IMR-90 (cell line): ENCODE measurements at places on chromosomes 11 and 22. TPM values are rescaled to one million over a fixed set of nuclear protein-coding genes. Genes with fewer than 3 reads are reported as not detected.

DNA sequence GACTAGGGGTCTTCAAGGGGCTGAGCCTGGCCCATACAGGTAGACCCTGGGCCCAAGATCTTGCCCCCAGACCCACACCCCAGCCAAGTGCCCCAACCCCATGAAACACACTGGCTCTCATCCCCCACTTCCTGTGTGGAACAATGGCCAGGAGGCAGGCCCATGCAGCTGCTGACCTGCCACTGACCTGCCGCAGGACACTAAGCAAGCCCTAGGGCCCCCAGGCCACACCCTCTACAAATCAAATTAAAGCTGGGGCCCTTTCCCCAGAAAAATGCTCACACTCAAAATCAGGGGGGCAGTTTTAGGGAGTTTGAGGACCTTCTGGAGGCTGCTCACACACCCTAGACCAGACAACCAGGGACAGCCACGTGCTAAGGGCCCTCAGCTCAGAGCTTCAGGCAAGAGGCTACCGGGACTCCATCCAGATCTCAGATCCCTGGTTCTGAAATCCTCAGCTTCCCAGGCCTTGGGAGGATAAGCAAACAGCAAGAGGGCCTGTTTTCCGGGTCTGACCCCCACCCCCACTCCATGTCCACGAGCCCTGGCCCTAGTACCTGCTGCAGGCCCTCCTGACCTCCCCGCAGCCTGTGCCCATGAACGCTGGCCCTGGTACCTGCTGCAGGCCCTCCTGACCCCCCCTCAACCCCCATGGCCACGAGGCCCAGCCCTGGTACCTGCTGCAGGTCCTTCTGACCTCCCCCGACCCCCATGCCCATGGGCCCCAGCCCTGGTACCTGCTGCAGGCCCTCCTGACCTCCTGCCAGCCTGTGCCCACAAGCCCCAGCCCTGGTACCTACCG lies 10.0 kb downstream of the CARD10 start:
- no peak for DNase-seq
- no peak overlapping the region for H3K4me3 ChIP-seq
- no peaks in the 10 kb centered on the region for H3K27me3 ChIP-seq
- peaks cover 20% of the 10 kb centered on the region; the same call in 1 of the 2 replicates for H3K36me3 ChIP-seq
- H3K27ac ChIP-seq, result no peak overlapping the region
- H3K4me1 ChIP-seq, result peaks cover 11% of the 10 kb centered on the region

Gene DHCR7
- 20.0 and 22.0 TPM in 2 replicates for total RNA-seq

DNA sequence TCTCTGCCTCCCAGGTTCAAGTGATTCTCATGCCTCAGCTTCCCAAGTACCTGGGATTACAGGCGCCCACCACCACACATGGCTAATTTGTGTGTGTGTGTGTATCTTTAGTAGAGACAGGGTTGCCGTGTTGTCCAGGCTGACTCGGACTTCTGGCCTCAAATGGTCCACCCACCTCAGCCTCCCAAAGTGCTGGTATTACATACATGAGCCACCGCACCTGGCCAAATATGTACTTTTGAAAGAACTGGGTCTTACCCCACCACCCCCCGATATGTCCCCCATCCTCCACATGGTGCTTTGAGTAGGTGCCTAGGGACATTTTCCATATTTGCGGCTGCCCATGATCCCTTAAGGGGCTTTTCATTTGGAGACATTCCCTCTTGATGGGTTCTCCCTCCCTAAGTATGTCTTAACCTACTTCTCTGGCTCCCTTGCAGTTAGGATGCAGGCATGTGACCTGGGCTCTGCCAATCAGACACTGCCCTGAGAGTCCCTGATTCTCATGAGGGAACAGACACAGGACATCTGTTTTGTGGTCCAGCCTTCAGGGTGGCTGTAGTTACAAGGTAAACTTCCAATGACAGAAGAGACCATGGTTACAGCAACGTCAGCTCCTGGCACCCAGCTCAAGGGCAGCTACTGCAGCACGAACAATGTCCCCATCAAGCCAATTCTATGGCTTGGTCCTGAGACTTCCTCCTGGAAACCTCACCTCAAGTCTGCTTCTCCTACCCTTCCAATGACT lies 48.4 kb downstream of the CHST1 start:
- DNase-seq, result no peak
- no peaks in the 10 kb centered on the region; the same call in 1 of the 2 replicates for H3K27me3 ChIP-seq
- no peaks in the 10 kb centered on the region for H3K36me3 ChIP-seq
- no peaks in the 10 kb centered on the region for H3K4me1 ChIP-seq
- H3K4me3 ChIP-seq, result no peak overlapping the region
- H3K27ac ChIP-seq, result no peak overlapping the region

GRCh38 chr11:11316651-11317230 lies 36.3 kb downstream of the CSNK2A3 start:
- H3K4me1 ChIP-seq, result peaks cover 8% of the 10 kb centered on the region; the same call in 1 of the 2 replicates
- H3K4me3 ChIP-seq, result no peak overlapping the region
- no peaks in the 10 kb centered on the region for H3K27me3 ChIP-seq
- H3K27ac ChIP-seq, result no peak overlapping the region

Gene MSANTD4
- total RNA-seq, result 18.8 and 30.3 TPM in 2 replicates

Gene PUS3
- total RNA-seq, result 11.7 and 16.4 TPM in 2 replicates

DNA sequence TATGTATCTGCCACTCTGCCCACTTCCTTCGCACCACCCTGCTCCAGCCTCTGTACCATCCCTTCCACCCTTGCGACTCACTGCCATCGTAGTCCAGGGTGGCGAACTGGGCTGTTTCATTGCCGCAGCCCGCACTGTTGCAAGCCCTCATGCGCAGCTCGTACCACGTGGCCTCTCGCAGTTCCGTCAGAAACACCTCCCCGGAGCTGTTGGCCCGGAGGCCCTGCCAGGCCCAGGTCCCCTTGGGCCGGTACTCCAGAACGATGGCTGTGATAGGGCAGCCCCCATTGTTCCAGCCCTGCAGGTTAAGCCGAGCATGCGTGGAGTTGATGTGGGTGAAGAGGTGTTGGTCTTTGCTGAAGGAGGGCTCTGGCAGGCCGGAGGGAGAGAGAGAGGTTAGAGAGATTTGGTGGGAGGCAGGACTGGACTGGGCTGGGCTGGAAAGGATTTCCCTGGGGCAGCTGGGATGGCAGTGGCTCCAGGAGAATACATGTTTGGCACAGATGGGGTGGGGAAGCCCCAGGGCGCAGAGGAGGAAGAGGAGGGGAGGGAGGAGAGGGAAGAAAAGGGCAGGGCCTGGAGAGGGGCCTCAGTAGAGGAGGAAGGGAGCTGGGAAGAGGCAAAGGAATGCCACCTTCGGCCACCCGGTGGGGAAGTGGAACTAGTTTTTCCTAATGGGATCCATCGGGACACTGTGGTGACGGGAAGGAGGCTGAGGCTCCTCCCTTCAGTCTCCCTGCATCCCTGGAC lies 109.6 kb downstream of the CEP164 start:
- no peaks in the 10 kb centered on the region for H3K36me3 ChIP-seq
- no peak overlapping the region for H3K4me3 ChIP-seq
- H3K27me3 ChIP-seq, result peaks cover 35% of the 10 kb centered on the region
- H3K27ac ChIP-seq, result no peak overlapping the region
- no peak for DNase-seq

DNA sequence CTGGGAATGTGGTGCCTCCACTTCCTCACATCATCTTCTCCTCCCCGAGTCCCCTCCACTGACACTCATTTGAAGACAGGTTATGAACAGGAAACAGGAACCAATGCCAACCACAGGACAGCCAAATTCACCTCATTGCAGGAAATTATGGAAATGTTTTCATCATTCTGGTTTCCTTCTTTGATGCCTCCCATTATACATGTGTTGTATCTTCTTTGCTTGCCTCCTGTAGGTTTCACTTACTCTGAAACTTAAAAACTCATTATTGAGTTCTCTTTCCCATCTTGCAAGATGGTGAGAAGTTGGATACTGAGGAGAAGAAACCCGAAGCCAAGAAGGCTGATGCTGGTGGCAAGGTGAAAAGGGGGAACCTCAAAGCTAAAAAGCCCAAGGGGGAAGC lies 108.5 kb downstream of the PHF21B start:
- no peak overlapping the region for H3K4me3 ChIP-seq
- H3K4me1 ChIP-seq, result no peaks in the 10 kb centered on the region
- no peak overlapping the region for H3K27ac ChIP-seq
- no peaks in the 10 kb centered on the region for H3K36me3 ChIP-seq

Gene DNAJB7
- not detected in 2 replicates for total RNA-seq

Gene POU2AF3
- not detected in 2 replicates for total RNA-seq

DNA sequence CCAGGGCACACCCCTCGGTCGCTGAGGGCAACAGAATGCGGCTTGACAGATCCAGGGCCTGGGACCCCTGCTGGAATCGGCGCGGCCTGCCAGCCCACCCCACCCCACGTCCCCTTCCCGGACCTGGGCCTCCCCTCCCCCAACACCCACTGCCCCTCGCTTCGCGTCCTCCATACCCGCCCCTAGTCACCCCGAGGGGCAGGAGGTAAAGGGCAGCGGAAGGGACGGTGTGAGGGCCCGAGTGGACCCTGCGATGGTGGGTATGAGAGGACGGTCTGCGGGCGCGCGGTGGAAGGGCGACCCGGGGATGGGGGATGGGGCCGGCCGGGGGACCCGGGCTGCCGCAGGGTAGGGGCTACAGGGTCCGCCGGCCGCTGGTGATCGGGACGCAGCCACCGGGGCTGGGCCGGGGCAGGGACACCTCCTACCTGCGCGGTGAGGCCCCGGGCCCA lies 311 bp downstream of the APBB1 start:
- peaks cover 4% of the 10 kb centered on the region; the same call in 1 of the 2 replicates for H3K27me3 ChIP-seq
- DNase-seq, result no peak
- H3K36me3 ChIP-seq, result no peaks in the 10 kb centered on the region
- peaks cover 10% of the 10 kb centered on the region for H3K4me1 ChIP-seq

- H3K27ac ChIP-seq, result peak overlapping the region; percentile 65; the same call in 1 of the 2 replicates
- DNase-seq, result peak; percentile 35
- H3K27me3 ChIP-seq, result no peaks in the 10 kb centered on the region
- H3K36me3 ChIP-seq, result peaks cover 13% of the 10 kb centered on the region; the same call in 1 of the 2 replicates
Measured at GRCh38 chr22:46297151-46297812, 612 bp downstream of the GTSE1 start.

DNA sequence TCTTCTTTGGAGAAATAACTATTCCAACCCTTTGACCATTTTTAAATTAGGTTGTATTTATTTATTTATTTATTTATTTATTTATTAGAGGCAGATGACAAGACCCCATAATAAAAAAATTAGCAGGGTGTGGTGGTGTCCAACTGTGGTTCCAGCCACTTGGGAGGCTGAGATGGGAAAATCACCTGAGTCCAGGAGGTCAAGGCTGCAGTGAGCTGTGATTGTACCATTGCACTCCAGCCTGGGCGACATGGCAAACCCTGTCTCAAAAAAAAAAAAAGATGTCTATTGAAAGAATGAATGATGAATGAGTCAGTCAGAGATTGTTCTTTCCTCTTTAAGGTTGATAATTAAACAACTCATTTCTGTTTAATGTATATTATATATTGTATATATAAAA lies 129.6 kb downstream of the WNT11 start:
- H3K36me3 ChIP-seq, result no peaks in the 10 kb centered on the region
- DNase-seq, result no peak
- no peaks in the 10 kb centered on the region for H3K27me3 ChIP-seq
- H3K27ac ChIP-seq, result no peak overlapping the region
- no peak overlapping the region for H3K4me3 ChIP-seq
- peaks cover 14% of the 10 kb centered on the region for H3K4me1 ChIP-seq

DNA sequence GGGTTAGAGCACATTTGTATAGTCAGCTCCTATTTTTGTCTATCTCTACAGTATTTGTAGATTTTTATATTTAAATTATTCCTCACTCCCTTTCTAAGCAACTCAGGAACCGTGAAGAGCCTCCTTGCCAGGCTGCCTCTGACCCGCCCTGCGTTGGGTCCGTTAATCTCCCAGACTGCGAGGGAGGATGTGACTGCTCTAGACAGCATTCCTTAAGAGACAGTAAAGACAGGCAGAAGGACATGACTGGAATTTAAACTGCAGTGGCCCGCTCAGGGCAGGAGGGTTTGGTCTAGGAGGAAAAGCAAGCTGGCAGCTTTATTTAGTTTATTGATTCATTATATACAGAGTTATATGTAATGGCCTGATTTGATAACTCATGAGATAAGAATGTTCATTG lies 413.7 kb downstream of the TMEM135 start:
- no peak overlapping the region for H3K4me3 ChIP-seq
- peaks cover 5% of the 10 kb centered on the region for H3K4me1 ChIP-seq
- H3K36me3 ChIP-seq, result no peaks in the 10 kb centered on the region
- peak; percentile 33 for DNase-seq

Gene MED15
- 19.0 and 22.8 TPM in 2 replicates for total RNA-seq

Gene STK33
- 2.3 and 2.5 TPM in 2 replicates for total RNA-seq

Gene CECR2
- total RNA-seq, result not detected in 2 replicates

DNA sequence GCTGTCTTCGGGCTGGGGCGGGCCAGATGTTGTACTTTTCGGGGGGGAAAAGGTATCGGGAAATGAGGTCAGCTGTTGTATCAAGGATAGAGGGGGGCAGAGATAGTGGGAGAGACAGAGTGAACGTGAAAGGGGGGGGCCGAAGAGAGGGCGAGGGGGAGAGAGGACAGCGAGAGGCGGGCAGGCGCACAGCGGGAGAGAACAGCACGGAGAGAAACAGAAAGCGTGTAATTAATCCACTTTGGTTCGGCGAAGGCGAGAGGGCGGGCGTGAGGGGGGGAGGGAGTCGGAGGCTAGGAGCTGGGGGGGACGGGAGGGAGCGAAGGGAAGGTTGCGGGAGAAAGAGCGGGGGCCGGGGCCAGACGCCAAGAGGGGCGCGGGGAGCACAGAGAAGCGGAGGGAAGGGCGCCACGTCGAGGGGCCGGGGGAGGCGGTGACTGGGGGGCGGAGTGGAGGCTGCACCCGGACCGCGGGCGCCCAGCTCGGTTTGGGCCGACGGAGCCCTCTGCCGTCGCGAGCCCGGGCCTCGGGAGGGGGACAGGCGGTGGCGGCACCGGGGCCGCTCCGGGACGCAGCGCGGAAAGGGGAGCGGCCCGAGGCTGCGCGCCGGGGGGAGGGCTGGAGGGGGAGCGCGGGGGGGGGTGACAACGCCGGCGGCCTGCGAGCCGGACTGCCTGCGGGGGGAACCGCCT lies 612 bp downstream of the IGF2 start:
- peak overlapping the region; percentile 44 for H3K4me3 ChIP-seq
- H3K27me3 ChIP-seq, result peaks cover 74% of the 10 kb centered on the region
- H3K27ac ChIP-seq, result no peak overlapping the region

DNA sequence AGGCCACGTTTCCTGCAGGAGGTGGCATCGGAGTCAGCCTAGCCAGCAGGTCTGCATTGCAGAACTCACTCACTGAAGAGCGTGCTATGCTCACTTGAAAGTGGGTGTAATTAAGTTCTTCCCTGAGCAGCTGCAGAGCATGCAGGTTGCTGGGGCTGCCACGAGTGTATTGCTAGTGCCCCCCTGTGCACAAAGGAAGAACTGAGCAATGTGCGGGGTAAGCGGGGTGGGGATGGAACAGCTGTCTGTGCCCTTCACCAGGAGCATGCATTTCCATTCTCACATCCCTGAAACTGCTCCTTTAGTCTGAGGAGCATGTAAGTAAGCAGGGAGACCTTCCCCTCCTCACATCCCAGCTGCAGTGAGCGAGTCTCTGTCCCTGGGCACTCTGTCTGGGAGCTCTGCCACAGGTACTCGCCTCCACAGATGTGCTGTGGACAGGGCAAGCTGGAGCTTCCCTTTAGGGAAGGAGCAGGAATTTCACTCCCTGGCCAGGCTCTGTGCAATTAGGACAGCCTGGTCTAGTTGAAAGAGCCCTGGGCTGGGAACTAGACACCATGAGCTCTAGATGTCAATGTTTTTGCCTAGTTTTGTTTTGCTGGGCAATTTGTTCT lies 1031.8 kb downstream of the NTM start:
- no peak overlapping the region for H3K4me3 ChIP-seq
- H3K27ac ChIP-seq, result no peak overlapping the region
- no peaks in the 10 kb centered on the region for H3K36me3 ChIP-seq
- peak; percentile 51 for DNase-seq

Gene ART1
- not detected in 2 replicates for total RNA-seq

GRCh38 chr11:68133761-68134160 lies 12.6 kb upstream of the CHKA start:
- no peaks in the 10 kb centered on the region for H3K36me3 ChIP-seq
- DNase-seq, result no peak
- no peak overlapping the region for H3K4me3 ChIP-seq
- peaks cover 2% of the 10 kb centered on the region for H3K4me1 ChIP-seq
- no peak overlapping the region for H3K27ac ChIP-seq
- H3K27me3 ChIP-seq, result peaks cover 4% of the 10 kb centered on the region; the same call in 1 of the 2 replicates
